ENCODE measurements at places on chromosomes 3 and 15.

- DNase-seq, result no peak
Measured at GRCh38 chr15:80423215-80423614, 19.0 kb downstream of the ARNT2 start.

DNA sequence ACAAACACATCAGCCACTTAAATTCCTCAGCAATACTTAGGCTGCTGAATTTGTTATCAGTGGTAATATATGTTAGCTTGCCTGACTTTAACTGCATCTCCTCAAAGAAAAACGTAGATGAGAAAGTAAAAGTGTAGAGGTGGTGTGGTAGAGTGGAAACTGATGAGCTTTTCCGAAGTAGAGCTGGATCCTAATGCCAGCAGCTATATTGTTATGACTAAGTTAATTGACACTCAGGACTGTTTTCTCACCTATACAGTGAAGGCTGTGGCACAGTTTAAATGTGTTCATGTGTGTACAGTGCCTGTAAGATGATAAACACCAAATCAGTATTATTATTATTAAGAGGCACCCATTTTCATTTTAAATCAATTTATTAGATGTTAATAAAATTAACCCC is 174.9 kb downstream of the TNIK start:
- no peak for DNase-seq

DNA sequence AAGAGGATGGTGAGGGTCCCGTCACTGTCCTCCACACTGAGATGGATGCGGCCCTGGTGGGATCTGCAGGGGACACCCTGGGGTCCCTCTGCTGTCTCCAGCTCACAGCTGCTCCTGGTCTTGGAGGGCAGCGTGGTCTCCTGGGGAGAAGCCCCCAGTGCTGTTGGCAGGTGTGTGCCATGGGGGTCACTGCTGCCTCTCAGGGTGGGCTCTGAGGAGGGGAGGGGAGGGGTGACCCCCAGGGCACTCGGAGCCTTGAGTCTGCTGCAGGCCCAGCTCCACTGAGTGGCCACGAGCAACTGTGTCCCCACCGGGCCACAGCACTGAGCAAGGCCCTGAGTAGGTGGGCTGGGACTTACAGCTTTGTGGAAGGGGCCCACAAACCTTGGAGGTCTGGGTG is 34.7 kb downstream of the KLHL25 start:
- DNase-seq, result no peak

- no peak for DNase-seq
Measured at GRCh38 chr3:134709561-134710312, 58.9 kb upstream of the KY start.

- DNase-seq, result no peak
Measured at GRCh38 chr15:42490291-42490670, 660 bp downstream of the ZNF106 start.

GRCh38 chr3:72034986-72035385 is 250.0 kb upstream of the PROK2 start:
- no peak for DNase-seq

GRCh38 chr3:180433152-180433551 is 168.8 kb upstream of the TTC14 start:
- DNase-seq, result no peak

- DNase-seq, result no peak
Measured at GRCh38 chr3:107204121-107204520, 173.1 kb upstream of the CCDC54 start.

GRCh38 chr15:77087213-77087612 is 16.3 kb upstream of the TSPAN3 start:
- DNase-seq, result no peak

Data from activated naive CD4-positive, alpha-beta T cell treated with Interleukin-2 at 50 U/mL for 16 hours (primary cell).